ENCODE measurements at places on chromosomes 4 and X.

DNA sequence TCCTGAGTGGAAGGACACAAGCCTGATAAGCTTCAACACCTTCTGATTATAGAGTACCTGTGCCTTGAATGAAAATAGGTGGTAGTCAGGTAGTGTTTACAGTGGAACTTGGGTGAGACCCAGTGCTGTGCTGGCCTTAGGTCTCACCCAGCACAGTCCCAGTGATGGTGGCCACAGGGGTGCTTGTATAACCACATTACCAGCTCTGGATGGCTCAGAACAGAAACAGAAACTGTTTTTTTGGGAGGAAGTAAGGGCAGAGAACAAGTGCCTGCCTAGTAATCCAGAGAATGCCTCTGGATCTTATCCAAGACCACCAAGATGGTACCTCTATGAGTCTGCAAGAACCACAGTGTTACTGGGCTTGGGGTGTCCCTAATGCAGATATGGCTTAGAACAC, 171.5 kb upstream of the DIPK2B start:
- DNase-seq: no peak

DNA sequence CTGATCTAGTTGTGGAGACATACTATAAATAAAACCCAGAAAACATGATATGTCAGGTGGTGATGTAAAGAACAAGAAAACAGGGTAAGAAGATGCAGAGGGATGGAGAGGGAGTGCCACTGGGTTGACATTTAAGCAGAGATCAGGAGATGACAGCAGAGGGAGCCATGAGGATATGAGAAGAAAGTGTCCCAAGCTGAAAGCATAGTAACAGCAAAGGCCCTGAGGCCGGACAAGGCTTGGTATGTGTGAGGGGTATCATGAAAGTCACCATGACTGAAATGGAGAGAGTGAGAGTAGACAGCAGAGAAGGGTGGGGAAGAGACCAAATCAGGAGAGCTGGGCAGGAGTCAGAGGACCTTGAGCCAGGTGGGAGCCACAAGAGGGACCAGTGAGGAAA, 3.4 kb downstream of the GPKOW start:
- no peak for DNase-seq

- no peak for DNase-seq
Measured at GRCh38 chr4:156870131-156870530, 101.5 kb downstream of the PDGFC start.

DNA sequence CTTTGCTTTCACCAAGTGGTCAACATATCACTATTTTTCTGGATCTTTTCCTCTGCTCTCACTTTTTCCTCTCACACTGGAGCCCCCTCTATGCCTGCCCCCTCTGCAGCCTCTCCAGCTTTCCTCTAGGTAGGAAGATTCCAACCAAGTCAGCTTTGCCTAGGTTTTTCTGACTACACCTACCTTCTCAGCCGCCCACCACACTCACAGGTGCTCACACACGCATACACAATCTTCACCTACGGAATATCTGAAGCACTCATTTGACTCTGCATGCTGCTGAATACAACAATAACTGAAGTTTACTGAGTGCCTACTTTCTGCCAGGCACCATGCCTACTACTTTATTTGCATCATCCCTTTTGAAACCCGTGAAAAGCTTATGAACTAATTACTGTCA, 328.0 kb downstream of the PPP3CA start:
- no peak for DNase-seq

- no peak for DNase-seq
Measured at GRCh38 chr4:86151196-86151595, 208.7 kb downstream of the MAPK10 start.

GRCh38 chr4:53043055-53043454, 180.9 kb downstream of the RASL11B start:
- DNase-seq: no peak

DNA sequence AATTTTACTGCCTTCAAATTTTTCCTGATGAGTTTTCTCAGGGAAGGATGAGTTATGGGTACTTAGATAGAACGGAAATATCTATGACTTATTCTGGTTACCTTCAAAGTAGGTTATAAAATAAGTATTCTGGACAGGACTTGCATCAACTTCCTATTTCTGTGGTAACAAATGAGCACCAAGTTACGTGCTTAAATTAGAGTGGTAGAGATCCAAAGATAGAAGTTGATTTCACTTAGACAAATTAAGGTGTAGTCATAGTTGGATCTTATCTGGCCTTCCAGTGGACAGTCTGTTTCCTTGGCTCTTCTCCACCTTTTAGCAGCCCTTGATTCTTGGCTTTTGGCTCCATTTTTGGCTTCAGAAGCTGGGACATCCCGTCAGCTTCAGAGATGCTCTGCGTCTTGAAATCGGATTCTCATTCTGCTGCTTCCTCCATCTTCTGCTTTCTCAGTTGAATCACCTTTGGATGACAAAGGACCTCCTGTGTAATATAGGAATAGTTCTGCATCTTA, 109.9 kb downstream of the ZNF518B start:
- no peak for DNase-seq

DNA sequence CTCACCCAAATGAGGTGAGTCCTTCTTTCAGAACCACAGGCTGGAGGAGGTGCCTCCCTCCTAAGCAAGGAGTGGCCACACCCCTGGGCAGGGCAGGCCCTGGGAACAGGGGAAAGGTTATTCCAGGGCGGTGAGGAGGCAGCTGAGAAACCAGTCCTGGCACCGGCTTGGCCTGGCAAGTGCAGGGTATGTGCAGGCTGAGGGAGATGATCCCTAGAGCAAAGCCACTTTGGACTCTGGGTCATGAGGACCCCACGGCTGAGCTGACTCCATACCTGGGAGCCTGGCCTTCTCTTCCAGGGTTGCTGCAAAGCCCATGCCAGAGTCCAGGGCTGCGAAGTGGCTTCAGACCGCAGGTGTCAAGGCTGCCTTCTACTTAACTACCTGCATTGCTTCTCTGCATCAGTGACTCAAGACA, 49.5 kb upstream of the HELT start:
- no peak for DNase-seq

- DNase-seq: no peak
Measured at GRCh38 chr4:67500373-67500772, 44.9 kb downstream of the CENPC start.

DNA sequence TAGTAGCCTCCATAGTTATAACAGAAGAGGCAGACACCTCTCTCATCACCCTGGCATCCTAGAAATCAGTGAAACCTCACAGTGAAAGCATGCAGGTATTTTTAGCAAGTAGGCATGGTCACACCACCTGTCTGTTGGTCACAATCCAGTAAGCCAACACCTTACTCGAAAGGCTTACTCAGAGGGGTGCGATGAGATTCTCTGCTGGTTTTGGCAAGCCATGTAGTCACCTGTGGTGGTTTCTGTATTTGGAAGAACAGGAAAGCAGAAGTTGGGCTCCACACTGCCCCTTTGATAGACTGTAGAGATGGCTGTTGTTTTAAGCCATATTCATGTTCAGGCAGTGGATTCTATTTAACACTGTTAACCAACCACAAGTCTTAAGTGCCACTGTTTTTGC, 134.7 kb downstream of the DCLK2 start:
- no peak for DNase-seq

- DNase-seq: no peak
Measured at GRCh38 chr4:96295143-96295741, 455.3 kb downstream of the PDHA2 start.

DNA sequence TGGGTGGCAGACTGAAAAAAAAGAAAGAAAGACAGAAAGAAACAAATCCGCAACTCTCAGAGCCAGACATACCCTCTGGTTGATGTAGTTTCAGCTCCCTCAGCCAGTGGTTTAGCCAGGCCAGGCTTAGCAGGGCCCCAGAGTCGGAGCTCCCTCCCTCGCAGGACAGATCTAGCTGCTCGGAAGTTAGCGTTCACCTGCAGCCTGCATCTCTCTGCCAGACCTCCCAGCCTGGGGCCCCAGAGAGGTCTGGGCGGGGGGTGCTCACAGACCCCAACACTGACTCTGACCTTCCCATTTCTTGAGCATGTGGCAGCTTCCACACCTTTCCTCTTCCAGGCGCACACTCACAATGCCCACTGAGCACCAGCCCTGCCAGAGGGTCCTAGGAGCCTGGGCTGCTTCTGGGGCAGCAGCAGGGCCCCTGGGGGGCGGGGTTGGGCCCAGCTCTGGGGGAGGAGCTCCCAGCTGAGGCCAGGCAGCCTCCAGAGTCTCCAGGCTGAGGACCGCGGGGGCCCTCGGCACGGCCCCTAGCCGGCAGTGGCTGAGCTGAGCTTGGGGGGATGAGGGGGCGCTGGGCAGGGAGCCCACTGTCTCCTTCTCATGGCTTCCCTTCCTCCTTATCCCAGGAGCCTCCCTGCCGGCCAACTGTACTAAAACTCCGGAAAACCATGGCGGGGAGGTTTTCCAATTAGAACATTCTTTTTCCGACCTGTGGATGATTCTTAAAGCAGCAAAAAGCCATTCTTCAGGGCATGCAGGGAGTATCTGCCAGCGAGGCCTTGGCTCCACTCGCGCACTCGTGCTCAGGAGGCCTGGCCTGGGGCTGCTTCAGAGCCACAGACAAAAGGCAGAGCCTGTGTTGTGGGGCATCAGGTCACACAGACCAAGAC, 4.6 kb upstream of the ZNF185 start:
- no peak for DNase-seq

DNA sequence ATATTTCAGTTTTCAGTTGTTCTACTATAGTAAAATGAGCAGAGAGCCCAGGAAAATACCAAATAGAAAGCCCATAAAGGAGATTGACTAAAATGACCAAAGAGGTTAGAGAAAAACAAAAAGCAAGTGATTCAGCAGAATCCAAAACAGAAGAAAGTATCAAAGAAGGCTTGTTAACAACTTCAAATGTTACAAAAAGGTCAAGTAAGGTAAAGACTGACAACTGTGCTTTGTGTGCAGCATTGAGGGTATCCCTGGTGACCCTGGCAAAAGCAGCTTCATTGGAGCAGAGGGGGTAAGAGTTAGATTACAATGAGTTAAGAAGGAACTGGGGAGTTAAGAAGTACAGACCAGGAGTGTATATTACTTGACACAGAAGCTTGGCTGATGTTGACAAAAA, 317.9 kb downstream of the OPHN1 start:
- no peak for DNase-seq

- DNase-seq: no peak
Measured at GRCh38 chr4:98574816-98575215, 83.6 kb downstream of the TSPAN5 start.

DNA sequence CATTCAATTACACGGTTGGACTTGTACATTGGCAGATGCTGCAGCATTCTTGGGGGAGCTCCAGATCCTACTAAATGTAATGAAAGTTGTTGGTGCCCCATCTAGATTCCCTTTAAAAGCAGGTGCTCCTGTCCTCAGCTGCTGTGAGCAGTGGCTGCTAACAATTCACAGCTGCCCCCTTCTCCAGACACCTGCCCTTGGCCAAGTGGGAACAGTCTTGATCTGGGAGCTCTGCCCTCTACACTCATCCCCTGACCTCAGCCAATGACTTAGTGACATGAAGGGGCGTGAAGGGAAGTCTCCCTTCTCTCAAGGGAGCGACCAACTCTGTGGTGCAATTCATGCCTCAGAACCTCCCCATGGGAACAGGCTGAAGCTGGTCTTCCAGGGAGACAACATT, 125.7 kb downstream of the EIF4E start:
- DNase-seq: no peak

DNA sequence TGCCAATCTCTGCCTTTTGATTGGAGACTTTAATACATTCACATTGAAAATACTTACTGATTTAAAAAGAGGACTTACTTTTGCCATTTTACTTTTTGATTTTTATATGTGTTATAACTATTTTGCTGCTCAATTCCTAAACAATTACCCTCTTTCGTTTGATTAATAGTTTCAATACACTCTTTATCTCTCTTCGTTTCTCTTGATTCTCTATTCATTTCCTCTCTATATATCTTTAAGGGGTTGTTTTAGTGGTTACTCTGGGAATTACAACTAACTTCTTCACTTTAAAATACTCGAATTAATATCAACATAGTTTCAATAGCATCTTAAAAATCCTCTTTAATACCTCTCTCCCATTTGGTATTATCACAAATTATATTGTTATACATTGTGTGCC, 116.6 kb downstream of the PTCHD1 start:
- DNase-seq: no peak

DNA sequence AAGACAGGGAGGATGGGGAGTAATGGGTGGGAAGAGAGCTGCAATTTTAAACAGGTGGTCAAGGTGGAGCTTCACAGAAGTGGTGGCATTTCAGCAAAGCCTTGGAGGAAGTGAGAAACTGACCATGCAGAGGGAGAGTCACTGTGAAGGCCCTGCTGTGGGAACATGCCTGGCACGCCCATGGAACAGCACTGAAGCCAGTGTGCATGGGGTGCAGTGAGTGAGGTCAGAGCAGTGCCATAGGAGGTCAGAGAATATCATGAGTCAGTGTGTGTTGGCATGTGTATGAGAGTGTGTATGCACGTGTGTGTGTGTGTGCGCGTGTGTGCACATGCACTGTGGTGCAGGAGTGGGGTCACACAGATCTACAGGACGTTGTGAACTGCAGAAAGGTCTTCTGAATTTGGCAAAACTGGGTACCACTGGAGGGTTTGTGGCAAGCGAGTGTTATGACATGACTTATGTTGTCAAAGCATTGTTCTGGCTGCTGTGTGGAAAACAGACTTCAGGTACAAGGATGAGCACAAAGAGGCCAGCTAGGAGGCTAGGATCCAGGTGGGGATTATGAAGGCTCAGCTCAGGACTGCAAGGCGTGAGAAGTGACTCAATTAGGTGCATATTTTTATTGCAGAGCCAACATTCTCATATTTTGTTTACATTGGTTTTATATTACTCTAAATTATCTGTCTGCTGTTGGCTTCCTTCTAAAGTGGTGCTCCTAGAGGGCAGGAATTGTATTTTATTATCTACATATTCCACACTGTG, 34.0 kb downstream of the ZNF827 start:
- DNase-seq: peak; percentile 20

DNA sequence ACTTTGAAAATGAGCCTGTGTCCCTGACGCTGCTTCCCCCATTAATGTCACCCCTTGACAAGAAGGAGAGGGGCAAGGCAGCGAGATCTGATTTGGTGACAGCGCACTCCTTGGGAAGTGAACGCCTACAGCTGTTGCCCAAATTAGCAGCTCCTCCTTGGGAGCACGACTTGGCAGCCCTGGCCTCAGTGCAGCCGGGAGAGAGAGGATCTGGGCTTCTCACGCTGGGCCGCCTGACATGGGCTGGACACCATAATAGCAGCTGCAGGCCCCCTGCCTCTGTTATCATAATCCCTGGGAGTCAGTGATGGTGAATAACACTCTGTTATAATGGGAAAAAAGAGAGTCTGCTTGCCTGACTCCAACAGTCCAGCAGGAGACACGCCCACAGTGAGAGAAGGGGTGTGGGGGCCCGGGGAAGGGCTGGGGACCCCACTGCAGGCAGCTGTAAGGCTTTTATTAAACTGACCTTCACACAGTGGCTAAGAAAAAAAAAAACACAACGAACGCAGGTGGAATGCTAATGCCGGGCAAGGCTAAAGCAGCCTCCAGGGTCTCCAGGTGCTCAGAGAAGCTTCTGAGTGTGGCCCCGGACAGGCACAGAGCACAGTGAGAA, 73.3 kb downstream of the PSAPL1 start:
- no peak for DNase-seq

- no peak for DNase-seq
Measured at GRCh38 chrX:23765449-23765848, 17.5 kb upstream of the SAT1 start.
